NCI-H187 treated with DMSO at 0.1 percent for 48 hours (cell line): ENCODE measurements at places on chromosomes 1 and 21.

GRCh38 chr1:228392111-228392936, 14.3 kb downstream of the TRIM11 start:
- no peak for DNase-seq

DNA sequence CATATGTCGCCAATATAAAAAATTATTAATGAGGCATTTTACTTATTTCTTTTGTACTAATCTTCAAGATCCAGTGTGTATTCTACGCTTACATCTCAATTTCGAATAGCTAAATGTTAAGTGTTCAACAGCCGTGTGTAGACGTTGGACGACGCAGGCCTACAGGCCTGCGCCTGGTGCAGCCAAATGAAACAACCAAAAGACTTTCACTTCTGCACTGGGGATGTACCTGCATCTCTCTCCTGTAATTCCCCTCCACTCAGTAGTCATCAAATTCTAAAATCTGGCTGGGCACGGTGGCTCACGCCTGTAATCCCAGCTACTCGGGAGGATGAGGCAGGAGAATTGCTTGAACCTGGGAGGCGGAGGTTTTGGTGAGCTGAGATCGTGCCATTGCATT, 76.8 kb upstream of the HNRNPU start:
- no peak for DNase-seq

- no peak for DNase-seq
Measured at GRCh38 chr1:38997901-38998190, 6.8 kb downstream of the AKIRIN1 start.

- DNase-seq, result no peak
Measured at GRCh38 chr1:55560266-55560665, 345.1 kb upstream of the USP24 start.
